ENCODE measurements at places on chromosomes 16 and 17.

- H3K36me3 ChIP-seq = no peaks in the 10 kb centered on the region
- DNase-seq = no peak
- H3K4me3 ChIP-seq = no peak overlapping the region
These were observed 24.4 kb upstream of the EFCAB13 start for GRCh38 chr17:47299239-47299910.

- H3K36me3 ChIP-seq = peaks cover 33% of the 10 kb centered on the region
- DNase-seq = peak; percentile 28
- H3K27me3 ChIP-seq = no peaks in the 10 kb centered on the region
- H3K27ac ChIP-seq = peak overlapping the region; percentile 15
These were observed 13.6 kb downstream of the ZC3H7A start for GRCh38 chr16:11783319-11784037.

DNA sequence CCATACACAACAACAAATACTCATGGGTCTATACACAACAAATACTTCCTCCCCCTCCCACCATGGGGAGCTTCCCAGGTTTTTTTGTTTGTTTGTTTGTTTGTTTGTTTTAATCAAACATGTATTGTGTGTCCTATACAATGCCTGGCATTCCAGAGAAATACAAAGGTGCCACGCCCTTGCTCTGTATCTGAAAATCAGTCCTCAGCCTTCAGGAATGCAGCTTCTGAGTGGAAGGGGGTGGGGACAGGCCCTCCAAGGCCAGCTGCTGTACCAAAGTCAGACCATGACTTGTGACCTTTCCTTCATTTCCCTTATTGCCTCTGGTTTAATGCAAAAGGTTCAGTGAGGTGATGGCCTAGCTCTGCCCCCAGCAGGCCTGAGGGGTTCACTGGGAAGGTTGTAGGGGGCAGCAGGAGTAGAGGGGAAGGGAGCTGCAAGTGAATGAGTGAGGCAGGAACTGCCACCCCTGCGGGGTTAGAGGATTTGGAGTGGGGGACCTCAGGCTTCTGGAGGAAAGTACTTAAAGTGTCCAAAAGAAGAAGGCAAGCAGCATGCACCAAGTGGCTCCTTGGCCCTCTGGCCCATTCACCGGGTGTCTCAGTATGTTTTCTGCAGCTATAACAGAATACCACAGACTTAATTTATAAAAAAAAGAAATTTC is 105.2 kb downstream of the CLEC16A start:
- no peak for DNase-seq
- peaks cover 24% of the 10 kb centered on the region for H3K36me3 ChIP-seq
- peaks cover 13% of the 10 kb centered on the region for H3K4me1 ChIP-seq
- H3K4me3 ChIP-seq = no peak overlapping the region
- no peak overlapping the region for H3K27ac ChIP-seq

DNA sequence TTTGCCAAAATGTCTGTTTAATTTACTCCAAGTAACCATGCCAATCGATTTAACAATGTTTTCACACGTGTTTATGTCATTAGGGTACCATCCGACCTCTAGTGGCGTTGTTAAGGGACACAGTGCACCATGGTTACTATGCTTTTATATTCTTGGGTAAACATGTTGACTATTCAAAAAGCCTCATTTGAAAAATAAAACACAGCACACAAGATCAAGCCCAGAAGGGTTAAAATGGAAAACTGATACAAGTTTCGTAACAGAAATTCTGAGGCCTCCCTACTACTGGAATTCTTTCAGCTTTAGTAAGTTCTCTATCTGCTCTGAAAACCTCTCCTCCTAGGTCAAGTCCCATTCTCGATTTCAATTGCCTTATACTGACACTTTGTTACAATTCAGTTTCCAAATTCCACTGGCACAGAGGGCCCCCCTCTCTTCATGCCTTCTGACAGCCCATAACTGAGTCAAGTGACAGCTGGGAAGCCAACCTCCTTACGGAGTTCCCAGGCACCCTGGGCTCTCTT is 2.1 kb downstream of the CFAP20 start:
- H3K4me1 ChIP-seq = peaks cover 20% of the 10 kb centered on the region
- H3K27ac ChIP-seq = no peak overlapping the region
- H3K4me3 ChIP-seq = peak overlapping the region; percentile 93
- DNase-seq = peak; percentile 29
- H3K36me3 ChIP-seq = peaks cover 3% of the 10 kb centered on the region
- H3K27me3 ChIP-seq = no peaks in the 10 kb centered on the region

- no peaks in the 10 kb centered on the region for H3K27me3 ChIP-seq
- no peak overlapping the region for H3K4me3 ChIP-seq
- no peaks in the 10 kb centered on the region for H3K36me3 ChIP-seq
- peak; percentile 45 for DNase-seq
These were observed 2.2 kb downstream of the SLC12A3 start for GRCh38 chr16:56866955-56867830.

Measured in K562 (cell line).